SHP77 treated with DMSO at 0.1 percent for 48 hours (cell line): ENCODE measurements at places on chromosomes 5 and 9.

GRCh38 chr5:5454391-5454790, 31.9 kb downstream of the ICE1 start:
- no peak for DNase-seq

DNA sequence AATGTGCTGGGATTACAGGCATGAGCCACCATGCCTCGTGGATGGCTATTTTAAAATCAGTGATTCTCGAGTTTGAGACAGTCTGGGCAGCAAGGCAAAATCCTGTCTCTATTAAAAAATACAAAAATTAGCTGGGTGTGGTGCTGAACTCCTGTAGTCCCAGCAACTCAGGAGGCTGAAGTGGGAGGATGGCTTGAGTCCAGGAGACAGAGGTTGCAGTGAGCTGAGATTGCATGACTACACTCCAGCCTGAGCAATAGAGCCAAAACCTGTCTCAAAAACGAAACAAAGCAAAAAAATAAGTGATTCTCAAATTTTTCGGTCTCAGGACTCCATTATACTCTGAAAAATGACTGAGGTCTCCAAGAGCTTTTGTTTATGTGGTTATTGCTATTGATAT, 47.9 kb upstream of the HSPA9 start:
- DNase-seq = no peak

DNA sequence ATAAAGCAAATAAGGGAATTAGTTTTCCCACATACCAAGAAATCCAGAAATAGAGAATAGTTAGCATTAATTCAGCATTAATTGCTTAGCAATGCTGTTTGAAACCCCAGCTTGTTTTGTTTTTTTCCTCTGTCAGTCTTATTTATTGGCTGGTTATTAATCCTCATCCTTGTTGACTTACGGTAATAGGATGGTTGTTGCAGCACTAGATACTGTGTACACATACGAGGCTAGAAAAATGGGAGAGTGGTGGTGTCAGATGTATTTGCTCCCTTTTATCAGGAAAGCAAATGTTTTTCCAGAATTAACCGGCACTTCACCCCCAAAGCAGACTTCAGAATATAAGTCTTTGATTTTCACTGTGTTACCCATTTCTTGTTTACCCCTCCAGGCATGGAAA, 60.4 kb downstream of the ERBIN start:
- no peak for DNase-seq

DNA sequence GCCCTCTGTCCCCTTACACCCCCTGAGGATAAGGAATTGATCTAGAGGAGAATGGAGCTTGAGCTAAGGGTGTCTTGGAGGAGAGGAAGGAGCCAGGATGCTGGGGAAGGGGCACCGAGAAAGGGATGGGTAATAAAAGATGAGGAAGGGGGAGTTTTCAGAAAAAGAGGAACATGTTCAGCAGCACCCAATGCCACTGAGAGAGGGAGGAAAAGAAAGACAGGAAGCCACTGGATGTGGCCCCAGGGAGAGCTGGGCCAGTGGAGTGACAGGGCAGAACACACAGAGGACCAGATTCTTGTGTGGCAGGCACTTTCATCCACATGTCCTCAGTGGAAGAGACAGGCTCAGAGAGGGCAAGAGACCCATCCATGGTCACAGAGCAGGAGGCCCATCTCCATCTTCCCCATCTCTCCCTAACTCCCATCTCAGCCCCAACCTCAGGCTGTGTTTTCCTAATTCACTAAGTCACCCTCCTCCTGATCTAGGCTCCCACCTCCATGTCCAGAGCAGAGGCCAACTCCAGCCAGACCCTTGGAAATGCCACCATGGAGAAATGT, 7.2 kb downstream of the PFN3 start:
- no peak for DNase-seq

DNA sequence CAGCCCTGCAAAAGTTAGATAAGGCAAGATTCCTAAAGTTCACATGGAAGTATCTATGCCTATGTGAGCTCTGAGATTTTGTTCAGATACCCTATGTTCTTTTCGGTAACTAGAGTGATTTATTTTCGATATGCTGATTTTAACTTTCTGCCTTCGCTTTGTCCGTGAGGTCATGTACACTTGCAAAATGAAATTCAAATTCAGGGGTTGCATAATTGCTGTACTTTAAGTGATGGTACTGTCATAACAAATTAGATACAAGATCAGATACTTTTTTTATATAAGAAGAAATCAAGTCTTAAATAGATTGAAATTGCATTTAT, 350 bp upstream of the ECPAS start:
- DNase-seq = no peak

- no peak for DNase-seq
Observed at GRCh38 chr9:1490341-1491232, 440.4 kb downstream of the DMRT2 start.

DNA sequence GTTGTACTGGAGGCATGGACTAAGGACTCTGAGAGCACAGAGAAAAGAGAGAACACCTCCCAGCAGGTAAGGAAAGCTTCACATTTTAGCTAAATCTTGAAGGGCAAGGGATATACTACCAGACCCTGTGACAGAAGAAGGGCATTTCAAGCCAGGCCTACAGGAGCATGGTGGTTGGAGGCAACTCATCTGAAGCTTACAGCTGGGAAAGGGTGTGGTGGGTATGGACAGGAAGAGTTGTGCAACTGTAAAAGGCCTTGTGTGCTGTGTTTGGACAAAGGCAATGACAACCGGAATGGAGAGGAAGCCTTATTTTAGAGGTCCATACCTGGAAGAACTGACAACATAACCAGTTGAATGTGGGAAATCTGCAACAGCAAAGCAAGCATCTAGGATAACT, 31.2 kb downstream of the NIPSNAP3B start:
- DNase-seq = no peak

GRCh38 chr5:168327994-168328393, 36.5 kb downstream of the WWC1 start:
- DNase-seq = no peak

GRCh38 chr5:35041261-35041660, 6.5 kb downstream of the AGXT2 start:
- DNase-seq = no peak

DNA sequence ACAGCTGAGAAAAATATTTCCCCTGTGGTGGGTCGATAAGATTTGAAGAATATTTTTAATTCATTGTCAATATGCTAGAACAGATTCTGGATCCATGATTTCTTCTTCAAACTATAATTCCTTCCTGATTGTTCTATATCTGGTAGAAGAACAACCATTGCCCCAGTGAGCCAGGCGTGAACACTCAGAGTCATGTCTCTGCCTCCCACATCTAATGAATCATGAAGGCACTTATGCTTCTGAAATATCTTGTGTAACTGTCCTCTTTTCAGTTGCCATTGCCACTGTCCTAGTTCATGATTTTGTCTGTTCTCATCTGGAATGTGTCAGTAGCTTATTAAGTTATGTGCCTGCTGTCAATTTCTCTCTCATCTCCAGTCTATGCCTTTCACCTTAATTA, 40.0 kb downstream of the GABRG2 start:
- no peak for DNase-seq

DNA sequence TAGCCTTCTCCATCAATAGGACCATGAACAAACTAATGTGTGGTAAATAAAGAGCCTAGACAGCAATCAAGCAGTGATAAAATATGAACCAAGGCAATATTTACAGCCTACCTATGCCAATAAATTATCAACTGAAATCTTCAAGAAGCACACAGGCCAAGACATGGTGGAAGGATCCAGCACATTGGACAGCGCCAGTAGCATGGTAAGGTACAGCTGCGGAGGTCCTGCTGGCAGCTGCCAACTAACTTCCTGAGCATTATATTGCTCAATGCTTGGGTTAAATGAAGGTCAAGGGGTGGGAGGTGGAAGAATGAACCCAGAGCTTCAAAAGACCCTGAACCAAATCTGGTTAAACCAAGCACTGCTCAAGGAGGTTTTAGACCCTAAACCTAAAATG, 16.5 kb upstream of the SPDL1 start:
- DNase-seq = no peak

- DNase-seq = no peak
Observed at GRCh38 chr9:37283730-37284325, 138.7 kb upstream of the GRHPR start.

GRCh38 chr5:143084407-143084806, 314.2 kb downstream of the ARHGAP26 start:
- no peak for DNase-seq

DNA sequence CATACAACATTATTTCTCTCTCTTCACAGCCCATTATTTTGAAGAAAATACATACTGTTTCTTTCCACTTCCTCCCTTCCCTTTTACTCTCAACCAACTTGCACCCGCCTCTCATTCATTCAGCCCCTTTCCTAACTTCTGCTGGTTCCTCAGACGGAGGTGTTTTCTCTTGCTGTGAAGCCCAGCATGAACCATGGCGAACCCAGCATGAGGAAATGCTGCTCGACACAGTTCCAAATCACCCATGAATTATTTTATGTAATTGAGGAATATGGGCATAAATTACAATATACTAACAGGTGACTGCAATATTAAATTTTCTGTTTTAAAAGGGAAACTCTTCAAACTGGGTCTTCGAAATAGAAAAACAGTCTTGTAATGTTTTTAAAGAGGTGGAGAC, 124.8 kb downstream of the MEF2C start:
- DNase-seq = no peak

DNA sequence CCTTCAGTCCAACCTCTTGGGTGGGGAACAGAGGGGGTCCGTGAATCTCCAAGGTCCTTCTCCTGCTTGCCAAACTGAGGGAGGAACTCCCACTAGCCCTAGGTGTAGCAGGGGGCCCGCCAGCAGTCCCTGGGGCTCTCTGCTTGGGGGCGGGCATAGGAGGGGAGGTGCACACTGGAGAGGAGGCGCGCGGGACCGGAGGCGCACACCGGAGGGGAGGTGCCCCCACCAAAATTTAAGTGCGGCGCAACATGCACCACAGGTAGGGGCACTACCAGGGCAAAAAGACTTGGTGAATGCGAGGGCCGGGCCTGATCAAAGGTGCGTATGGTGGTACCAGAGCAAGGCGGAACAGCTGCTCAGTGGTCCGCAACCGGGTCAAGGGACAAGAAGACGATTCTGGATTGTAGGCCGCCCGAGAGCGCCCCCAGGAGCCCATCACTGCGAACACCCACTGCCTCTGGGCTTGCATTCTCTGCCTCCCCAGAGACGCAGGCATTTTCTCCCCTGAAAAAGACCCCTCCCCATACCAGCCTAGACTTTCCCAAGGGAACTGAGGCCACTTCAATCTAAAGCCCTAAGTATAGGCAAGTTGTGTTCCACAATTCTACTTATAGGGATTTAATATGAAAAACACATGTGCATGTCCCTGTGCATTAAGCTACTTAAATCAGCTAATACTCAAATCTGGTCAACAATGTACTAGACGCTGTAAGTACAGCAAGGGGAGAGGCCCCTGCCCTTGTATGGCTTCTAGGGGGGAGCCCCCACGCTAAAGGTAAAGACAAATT, 50.6 kb downstream of the TGFBI start:
- DNase-seq = no peak

DNA sequence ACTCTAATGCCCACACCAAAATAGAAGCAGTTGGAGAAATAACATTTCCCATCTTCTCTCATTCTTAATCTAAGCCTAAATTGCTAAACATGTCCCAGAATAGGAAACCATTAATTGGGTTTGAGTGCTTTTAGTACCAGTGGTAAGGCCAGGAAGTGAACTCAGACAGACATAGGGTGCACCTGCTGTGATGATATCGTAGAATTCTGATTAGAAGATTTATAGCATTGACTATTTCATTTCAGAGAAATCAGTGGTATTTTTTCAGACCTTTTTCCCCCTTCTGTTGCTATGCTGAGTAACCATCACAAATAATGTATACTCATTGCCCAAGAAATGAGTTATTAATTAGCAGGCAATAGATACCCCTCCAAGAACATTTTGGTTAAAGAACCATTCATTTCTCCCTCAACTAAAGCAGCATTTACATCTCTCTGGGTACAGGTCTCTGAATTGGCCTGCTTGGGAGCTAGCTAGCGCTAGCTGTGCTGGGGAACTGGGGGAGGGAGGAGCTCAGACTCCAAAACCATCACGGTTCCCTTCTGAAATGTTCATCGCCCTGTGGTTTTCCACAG, 7.3 kb downstream of the GLRX start:
- DNase-seq = no peak

DNA sequence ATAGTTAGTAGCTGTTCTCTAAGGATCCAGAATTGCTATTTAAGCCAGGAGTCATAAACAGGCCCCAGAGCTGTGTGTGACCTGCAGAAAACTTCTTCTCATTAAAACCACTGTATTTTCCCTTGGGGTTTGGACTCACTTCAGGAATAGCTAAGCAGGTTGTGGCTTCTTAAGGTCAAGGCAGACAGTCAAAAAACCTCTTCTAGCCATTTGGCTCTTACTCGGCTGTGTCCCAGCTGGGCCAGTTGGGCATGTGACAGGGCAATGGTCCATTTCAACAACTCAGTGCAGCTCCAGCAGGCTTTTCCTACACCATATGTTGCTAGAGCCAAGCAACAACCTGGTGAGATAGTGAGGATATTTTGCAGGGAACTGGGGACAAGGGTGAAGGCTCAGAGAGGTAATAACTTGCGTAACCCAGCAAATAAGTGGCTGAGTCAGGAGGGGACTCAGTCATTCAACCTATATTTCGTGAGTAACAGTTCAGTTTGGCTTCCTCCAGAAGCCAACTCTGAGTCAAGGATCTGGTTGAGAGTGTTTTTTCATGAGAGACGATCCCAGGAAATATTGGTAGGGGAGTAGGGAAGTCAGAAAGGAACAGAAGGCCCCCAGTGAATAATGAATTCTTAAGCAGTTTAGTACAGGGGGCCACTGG, 115.4 kb upstream of the PPP2R2B start:
- DNase-seq = no peak

DNA sequence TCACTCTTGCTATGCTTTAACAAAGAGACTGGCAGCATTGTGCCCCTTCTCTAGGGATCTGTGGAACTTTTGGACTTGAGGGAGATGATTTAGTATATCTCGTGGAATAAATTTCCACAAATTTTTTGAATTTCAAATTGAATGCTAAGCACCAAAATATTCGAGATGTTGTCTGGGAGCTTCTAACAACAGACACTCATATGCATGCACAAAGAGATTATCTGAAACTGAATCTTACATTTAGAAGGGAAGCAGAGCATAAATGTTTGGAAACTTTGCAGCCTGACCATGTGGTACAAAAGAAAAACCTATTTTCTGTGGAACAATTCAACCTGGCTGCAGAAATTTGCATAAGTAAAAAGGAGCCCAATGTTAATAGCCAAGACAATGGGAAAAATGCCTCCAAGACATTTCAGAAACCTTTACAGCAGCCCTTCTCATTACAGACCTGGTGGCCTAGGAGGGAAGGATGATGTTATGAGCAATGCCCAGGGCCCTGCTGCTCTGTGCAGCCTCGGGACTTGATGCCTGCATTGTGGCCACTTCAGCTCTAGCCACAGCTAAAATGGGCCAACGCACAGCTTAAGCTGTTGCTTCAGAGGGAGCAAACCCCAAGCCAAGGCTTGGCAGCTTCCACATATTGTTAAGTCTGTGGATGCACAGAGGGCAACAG, 285.8 kb upstream of the FAM174A start:
- DNase-seq = no peak

- DNase-seq = no peak
Observed at GRCh38 chr5:167726642-167727041, 564.8 kb upstream of the WWC1 start.

GRCh38 chr9:86589273-86589672, 235.1 kb upstream of the TUT7 start:
- DNase-seq = no peak

- DNase-seq = no peak
Observed at GRCh38 chr9:101376111-101376848, 8.5 kb downstream of the BAAT start.

- DNase-seq = no peak
Observed at GRCh38 chr9:134243778-134244467, 79.6 kb upstream of the RNU6ATAC start.
